ENCODE measurements at places on chromosomes 12 and 14.

GRCh38 chr12:53443955-53444354 is 2.4 kb downstream of the PRR13 start:
- DNase-seq: no peak

DNA sequence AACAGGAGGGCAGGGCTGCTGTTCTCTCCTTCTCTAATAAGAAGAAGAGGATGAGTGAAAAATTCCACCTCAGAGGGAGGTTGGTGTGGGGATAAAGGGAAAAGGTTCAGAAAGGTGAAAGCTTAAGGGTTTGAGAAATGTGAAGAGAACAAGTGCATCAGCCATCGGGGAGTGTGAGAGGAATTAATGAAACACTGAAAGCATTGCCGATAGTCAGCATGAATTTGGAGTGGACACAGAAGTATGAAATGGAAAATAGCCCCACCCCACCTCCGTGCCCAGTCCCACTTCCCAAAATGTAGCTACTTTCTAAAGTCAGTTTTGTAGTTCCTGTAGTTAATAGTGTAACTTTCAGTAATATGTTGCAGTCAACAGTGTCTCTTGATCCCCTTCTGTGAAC is 33.4 kb downstream of the DIP2B start:
- DNase-seq: no peak

DNA sequence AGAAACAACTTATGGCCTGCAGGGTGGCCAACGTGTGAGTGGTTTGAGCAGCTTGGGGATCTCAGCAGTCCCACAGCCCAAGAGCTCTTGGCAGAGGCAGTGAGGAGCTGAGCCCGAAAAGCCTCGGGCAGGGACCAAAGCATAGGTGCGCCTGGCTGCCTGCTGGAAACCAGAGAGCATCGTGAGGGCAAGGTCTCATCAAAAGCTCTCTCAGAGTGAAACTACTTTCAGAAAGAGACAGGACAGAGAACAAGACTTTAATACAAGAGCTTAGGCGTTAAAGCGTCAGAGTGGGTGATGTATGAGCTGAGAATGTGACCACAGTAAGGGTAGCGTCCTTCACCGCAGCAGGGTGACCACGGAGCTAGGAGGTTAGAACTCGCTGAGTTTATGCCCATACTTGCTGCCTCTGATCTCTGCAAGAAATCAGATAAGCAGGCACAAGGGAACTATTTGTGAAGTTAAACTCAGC is 30.8 kb downstream of the LGMN start:
- peak; percentile 51 for DNase-seq

DNA sequence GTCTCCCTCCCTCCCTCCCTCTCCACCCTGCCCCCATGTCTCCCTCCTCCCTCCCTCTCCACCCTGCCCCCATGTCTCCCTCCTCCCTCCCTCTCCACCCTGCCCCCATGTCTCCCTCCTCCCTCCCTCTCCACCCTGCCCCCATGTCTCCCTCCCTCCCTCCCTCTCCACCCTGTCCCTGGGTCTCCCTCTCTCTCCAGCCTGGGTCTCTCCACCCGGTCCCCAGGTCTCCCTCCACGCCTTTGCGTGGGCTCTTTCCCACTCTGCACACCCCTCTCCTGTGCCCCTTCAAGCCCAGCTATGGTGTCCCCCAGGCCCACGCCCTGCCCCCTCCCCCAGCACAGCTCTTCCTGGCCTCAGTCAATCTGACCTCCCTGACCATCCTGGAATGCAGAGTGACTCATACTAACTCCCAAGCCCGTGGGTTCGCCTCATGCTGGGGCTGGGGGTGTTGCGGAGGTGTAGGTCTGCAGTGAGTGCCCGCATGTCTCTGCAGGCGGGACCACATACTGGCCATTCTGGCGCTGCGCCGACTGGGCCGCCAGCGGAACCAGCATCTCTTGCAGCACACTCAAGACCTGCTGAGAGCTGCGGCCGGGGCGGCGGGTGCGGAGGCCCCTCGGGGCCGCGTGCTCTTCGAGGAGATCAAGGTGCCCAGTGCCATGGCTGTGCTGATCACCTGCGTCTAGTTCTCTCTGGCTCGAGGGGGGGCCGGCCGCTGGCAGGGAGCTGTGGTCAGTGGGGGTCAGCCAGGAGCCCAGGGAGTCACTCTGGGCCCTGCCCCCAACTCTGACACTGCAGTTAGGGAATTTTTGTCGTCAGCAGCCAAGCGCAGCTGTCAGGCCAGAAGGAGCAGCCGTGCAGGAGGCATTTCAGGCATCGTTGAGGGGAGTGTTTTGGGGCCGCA is 13.5 kb upstream of the TNFAIP2 start:
- DNase-seq: no peak

DNA sequence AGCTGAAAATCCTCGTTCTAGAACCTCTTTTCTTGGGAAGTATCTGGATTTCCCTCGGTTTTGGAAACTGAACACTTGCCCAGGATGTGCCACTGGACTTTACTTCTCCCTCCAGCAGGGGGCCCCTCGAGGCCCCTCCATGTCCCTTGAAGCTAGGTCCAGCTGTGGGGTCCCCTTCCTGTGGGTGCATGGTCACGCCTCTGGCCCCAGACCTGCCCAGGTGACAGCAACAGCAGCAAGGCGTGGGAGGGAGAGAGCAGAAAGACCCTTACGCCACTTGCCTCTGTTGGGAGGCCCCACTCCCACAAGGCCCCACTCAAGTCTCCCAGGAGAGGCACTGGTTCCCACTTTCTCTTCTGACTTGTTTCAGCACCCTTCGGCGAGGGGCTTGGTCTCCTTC is 3.1 kb downstream of the SLC25A29 start:
- peak; percentile 20 for DNase-seq

DNA sequence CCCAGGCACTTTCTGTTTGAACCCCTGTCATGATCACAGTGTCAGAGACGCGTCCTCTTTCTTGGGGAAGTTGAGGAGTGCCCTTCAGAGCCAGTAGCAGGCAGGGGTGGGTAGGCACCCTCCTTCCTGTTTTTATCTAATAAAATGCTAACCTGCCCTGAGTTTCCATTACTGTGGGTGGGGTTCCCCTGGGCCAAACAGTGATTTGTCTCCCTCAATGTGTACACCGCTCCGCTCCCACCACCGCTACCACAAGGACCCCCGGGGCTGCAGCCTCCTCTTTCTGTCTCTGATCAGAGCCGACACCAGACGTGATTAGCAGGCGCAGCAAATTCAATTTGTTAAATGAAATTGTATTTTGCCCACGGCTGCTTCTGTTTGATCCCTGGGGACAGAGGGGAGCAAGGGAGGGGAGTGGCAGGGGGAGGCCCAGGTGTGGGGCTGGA is 5.1 kb downstream of the SHMT2 start:
- DNase-seq: no peak

GRCh38 chr14:87874676-87875075 is 118.3 kb downstream of the GALC start:
- DNase-seq: no peak

GRCh38 chr12:51848326-51848727 is at the start of gene FIGNL2:
TSS of gene FIGNL2 (minus strand) at chr12:51848718. CDS start at chr12:51822413, 26,305 bp downstream.
- DNase-seq: no peak

GRCh38 chr14:94761348-94761996 is 8.4 kb downstream of the GSC start:
- no peak for DNase-seq

DNA sequence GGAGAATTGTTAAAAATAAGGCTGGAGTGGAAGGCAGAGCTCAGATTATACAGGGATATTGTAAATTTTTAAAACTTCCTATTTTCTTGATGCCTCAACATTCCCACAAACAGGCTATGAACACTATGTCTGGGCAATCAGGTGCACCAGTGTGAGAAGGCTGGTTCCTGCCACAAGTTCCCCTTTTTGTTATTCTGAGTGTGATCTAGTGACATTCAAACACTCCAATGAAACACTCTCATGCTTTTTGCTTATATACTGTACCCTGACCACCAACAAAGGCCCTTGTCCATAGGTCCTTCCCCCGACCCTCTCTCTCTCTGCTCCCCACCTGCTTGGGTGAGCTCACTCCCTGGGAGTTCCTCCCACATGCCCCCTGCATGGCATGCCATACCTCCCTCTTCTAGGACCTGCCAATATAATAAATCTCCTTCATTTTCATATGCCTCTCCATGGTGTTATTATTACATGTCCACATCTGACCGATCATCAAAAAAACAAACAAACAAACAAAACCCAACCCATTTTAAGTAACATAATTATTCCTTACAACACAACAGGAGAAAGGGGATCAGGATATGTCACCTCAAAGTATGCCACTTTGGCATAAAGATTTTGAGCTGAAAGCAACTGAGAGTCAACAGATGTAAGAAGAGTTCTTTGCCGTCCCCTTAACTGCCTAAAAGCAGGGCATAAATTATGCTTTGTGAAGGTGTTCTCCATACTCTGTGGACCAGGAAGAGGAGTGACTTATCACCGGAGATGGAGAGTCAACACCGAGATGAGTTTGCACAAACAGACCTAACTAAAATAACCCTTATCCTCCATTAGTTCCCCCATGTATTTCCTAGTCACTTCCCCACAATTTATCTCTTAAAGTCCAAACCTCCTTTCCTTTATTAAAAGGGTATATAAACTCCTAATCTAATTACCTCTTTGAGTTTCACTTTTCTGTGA is 42.5 kb upstream of the CATSPERB start:
- no peak for DNase-seq

DNA sequence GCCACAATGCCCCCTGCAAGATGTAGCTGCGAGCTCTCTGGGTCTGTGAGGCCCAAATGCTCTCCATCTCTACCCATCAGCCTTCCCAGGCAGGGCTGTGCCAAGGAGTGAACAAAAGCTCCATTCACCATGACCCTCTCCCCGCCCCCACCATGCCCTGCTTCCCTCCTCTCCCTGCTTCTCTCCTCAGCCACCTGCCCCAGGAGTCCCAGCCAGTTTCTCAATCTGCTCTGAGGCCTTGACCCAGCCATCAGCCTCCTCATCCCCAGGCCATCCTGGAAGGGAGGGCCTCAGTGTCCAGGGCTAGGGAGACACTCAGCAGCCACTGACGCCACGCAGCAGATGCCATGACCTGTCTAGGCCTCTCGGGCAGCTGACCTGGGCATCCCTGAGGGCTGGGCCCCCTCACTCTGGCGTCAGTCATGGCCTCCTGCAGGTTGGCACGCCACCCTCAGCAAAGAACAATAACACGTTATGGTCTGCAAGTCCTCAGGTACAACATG is 8.5 kb upstream of the KRT5 start:
- no peak for DNase-seq

GRCh38 chr12:106445959-106446358 is 88.4 kb downstream of the POLR3B start:
- DNase-seq: no peak

DNA sequence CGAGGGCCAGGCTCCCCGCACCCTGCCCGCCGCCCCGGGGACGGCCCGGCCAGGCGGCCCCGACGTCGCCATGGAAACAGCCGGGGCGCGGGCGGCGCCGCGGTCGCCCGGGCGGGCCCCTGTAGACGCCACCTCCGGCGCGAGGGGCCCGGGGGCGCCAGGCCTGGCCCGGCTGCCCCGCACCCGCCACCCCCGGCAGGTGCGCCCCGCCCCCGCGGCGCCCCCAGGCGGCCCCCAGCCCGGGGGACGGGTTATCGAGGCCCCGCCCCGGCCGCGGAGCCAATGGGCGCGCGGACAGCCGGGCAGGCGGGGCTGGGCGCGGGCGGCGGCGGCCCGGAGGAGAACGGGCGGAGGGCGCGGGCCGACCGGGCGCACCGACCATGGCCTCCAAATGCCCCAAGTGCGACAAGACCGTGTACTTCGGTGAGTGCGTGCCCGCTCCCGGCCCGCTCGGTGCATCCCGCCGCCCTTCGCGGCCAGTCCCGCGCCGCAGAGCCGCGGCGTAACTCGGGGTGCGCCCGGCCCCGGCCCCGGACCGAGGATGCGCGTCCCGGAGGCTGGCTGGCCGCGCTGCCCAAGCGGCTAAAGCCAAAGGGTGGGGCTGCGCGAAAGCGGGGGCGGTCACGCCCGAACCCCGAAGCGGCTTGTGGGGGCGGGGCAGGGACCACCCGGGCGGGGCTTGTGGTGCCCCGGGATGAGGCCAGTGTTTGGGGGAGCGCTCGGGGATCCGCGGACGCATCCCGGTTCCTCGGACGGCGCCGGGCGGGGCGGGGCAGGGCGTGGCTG is at the start of gene CRIP2:
CRIP2 (plus strand) TSS at position 339 of the 786 bp plus-strand sequence; CDS start at position 381, 42 bp downstream.
- DNase-seq: no peak

DNA sequence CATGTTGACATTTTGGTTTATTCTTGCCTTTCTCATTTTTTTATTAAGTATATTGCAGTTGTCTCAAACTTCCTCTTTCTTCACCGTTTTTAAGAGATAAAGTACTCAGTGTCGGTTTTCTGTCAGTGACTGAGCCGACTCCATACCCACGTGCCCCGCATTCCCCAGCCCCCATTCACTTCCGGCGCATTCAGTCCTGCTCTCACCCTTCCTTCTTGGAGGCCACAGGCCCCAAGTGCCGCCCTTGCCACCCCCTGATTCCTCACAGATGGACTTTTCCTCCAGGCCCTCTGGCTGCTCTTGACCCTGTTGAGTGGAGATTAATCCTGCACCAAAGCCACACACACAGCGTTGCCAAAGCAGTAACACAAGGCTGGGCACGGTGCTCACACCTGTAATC is 19.1 kb upstream of the DNAH10 start:
- no peak for DNase-seq

DNA sequence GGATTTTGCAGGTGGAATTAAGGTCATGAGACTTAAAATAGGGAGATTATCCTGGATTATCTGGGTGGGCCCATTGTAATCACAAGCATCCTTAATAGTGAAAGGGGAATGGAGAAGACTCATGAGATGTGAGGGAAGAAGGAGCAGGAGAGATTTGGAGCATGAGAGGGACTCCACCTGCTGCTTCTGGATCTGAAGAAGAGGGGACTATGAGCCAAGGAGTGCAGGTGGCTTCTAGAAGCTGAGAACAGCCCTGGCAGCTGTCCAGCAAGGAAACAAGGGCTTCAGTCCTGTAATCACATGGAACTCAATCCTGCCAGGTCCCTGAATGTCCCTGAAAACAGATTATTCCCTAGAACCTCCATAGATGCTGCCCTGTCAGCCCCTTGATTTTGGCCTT is 67.8 kb downstream of the PELI2 start:
- no peak for DNase-seq

DNA sequence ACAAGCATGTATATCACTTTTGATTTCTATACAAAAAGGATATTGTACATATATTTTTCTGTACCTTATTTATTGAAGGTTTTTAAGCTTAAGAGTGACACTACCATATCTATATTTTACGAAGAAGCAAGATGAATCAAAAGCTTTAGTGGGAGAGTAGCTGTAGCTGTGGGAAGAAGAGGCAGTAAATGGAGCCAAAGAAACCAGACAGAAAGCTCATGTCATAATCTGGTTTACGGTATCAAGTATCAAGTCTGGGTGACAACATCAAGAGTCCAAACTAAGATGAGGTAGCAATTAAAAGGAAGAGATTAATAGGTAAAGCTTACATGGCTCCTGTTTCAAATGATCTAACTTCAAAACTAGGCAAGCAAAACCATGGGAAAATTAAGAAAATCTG is 54.8 kb downstream of the CEP83 start:
- DNase-seq: no peak
